Lung (tissue), 17 donors: ENCODE measurements at places on chromosomes 1 and 21.

- DNase-seq = no peak
Measured at GRCh38 chr21:31299291-31300147, 44.5 kb downstream of the TIAM1 start.

- DNase-seq = no peak
Measured at GRCh38 chr1:153441238-153441755, 19.2 kb downstream of the S100A7 start.

GRCh38 chr1:41497056-41497440, 12.6 kb upstream of the EDN2 start:
- no peak for DNase-seq

GRCh38 chr1:183821309-183821888, 16.5 kb downstream of the RGL1 start:
- DNase-seq = no peak

- no peak for DNase-seq
Measured at GRCh38 chr1:245407983-245408382, 253.2 kb downstream of the KIF26B start.

GRCh38 chr21:18987520-18988026, 584.0 kb upstream of the TMPRSS15 start:
- DNase-seq = no peak
